ENCODE measurements at places on chromosomes 2 and 18.

GRCh38 chr2:219446101-219446504 is 11.5 kb downstream of the SPEG start:
- peak; percentile 71 for DNase-seq

DNA sequence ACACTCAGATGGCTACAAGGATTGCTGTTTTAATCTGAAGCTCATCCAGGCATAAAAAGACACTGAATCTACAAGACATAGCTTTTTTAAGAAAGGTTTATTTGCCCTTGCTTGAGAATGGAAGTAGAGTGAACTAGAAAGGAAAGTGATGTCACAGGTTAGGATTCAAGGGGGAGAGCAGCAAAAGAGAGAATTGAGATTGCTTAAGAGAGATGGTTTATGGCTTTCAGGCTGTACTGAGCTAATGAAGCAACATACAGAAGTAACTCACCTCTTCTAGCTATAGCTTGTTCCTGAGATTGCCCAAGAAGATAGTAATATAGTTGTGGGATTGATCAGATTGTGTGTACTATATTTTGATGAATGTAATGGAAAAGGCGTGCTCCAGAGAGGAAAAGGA is 26.1 kb upstream of the ACVR2A start:
- no peak for DNase-seq

GRCh38 chr2:165513479-165513878 is 44.0 kb downstream of the CSRNP3 start:
- DNase-seq = no peak

DNA sequence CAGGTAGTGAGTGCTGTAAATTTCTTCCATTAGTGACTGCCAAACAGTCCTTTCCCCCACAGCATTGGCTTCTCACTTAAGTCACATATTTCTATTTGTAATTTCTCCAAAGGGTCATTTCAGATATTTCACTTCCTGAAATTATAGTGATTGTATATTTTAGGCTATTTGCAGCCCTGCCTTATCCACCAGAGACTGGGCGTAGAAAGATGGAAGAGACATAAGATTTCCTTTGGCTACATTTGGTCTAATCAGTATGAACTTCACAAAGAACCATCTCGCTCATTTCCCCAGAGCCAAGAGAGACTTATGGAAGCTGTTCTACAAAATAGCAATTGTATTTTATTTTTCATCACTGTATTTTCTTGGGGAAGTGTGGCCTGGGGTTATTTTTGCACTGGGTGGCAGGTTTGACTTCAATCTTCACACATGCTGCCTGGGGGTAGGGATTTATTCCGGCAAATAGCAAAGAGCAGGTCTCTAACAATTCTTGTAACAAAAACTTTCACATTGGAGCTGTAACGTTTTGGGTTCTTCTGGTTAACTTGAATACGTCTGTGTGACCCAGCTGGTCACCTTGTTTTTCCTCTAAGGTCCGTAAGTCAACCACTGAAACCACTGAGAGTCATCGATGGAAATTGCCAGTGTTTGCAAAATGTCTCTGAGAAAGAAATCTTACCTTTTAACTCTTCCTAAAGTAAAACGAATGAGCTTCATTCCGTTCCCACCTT is 170.6 kb upstream of the SERPINE2 start:
- DNase-seq = no peak

DNA sequence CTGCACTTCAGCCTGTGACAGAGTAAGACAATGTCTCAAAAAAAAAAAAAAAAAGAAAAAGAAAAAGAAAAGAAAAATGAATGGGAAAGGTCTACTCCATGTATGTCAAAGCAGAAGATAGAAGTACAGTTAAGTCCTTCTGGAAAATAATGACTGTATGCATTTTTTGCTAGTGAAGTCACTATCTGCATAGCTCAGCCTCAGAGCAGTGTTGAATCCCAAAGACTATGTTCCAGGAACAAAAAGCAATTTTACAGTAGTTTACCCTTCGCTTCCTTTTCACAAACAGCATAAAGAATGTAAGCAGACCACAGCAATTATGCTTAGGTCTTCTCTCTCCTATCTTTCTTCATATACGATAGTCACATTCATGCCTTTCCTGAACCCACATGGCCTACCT is 497.4 kb downstream of the CMPK2 start:
- DNase-seq = peak; percentile 48

- DNase-seq = no peak
These were observed 43.0 kb downstream of the OSGEPL1 start for GRCh38 chr2:189719571-189719970.

DNA sequence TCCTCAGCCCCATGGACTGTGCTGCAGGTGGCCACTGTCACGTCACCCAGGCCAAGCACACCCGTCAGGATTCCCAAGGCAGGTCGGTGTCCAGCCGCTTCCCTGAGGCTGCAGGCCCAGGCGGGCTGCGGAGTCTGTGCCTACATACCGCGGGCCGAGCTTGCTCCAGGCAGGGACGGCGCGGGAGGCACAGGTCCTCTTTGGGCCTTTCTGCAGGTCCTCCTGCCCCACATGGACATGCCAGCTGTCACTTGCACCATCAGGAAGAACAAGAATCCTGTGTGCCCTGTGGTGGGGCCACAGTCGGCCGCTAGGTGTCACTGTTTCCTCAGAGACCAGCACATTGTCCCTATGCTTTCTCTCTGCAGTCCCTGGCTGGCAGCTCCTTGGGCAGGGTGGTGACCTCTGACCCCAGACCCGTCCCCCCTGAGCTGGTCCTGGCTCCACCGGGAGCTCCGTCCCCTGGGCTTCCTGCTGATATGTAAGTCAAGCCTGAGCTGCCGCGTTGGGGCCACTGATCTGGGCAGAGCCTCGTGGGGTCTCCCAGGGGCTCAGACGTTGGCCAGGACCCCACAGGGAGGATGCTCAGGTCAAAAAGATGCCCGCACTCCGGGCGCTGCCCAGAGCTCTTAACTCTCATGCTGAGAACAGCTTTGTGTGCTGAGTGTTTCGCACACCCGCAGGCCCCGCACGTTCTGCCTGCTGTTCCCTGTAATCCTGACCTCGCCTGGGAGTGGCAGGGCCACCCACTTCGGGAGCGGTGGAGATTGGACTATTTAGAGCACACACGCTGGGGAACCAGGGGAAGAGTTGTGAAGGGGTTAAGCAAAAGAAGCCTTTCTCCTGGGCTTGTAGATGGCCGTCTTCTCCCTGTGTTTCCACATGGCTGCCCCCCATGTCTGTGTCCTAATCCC is 17.3 kb upstream of the AGXT start:
- DNase-seq = peak; percentile 71

Measured in AG10803 (cell line).